Stimulated activated CD4-positive, alpha-beta T cell treated with anti-CD3 and anti-CD28 coated beads, Interleukin-4, amount 100 ng/mL, for 4 hours (primary cell): ENCODE measurements at places on chromosomes 7 and 10.

DNA sequence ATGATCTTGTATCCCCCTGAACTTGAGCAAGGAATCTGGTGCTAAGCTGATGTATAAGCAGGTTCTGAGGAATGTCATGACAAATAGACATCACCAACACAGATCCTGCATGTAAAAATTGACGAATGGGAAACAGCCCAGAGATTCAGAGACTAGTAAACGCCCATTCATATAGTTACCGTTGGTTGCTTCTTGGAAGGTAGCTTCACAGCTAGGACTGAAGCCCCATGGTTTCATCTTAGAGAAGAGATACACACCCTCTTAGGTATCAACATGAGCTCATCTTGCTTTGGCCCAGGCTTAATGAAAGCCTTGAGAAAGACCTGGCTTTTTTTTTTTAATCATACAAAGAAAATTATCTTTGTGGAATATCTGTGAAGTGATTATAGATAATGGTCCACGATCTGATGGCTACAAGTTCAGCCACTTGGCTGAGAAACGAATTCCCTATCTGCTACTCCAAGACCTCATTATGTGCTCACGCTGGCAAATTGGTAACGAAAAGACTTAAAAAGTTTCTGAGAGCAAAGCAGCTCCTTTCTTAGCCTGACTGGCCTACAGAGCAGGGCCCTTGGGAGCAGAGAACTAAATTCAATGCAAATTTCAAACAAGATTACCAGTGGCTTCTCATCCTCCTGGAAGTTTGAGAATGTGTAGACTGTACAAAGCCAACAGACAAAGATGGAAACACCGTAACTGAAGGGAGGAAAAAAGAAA is 181.1 kb downstream of the NRP1 start:
- no peak for DNase-seq

GRCh38 chr10:46992803-46993561 is 81.8 kb downstream of the PTPN20 start:
- no peak for DNase-seq

- no peak for DNase-seq
Observed at GRCh38 chr10:78539247-78539766, 505.6 kb downstream of the RPS24 start.

- DNase-seq: no peak
Observed at GRCh38 chr7:141537906-141538305, 13.3 kb upstream of the AGK start.

- DNase-seq: no peak
Observed at GRCh38 chr10:31171402-31172083, 139.9 kb upstream of the ZNF438 start.

DNA sequence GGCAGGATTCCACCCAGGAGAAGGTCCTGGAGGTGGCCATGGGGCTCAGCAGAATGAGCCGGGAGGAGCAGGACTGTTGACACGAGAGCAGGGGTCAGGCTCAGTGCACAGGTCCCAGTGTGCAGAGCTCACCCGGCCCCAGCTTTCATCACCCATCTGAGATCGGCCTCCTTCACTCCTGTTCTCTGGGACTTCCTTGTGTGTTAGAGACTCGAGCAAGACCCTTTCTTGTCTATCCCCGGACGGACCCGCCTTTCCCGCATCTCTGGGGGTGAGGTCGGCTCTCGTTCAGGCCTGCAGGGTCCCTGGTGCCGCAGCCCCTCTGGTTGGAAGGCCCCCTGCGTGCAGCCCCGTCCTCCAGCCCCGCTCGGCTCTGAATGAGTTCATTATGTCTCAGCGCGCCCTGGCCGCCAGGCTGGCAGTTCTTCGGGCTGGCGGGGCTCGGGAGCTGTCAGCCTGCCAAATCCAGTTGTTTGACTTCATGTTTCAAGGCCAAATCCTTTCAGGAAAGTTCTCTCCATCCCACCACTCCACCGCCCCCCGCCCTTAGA is 127.9 kb downstream of the LHPP start:
- no peak for DNase-seq

DNA sequence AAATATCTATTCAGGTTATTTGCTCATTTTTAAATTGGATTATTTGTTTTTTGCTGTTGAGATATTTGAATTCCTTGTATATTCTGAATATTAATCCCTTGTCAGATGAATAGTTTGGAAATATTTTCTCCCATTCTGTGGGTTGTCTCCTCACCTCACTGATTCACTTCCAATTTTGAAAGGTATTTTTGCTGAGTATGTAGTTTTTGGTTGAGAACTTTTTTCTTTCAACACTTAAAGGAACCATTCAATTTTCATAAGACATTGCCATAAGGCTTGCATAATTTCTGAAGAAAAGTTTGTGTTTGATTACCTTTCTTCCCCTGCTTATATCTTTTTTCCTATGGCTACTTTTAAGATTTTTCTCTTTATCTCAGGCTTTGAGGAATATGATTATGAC is 8.9 kb upstream of the SCRN1 start:
- DNase-seq: no peak

- DNase-seq: no peak
Observed at GRCh38 chr10:35421553-35422178, 85.4 kb downstream of the CCNY start.
